ENCODE measurements at places on chromosomes 5 and 9.

DNA sequence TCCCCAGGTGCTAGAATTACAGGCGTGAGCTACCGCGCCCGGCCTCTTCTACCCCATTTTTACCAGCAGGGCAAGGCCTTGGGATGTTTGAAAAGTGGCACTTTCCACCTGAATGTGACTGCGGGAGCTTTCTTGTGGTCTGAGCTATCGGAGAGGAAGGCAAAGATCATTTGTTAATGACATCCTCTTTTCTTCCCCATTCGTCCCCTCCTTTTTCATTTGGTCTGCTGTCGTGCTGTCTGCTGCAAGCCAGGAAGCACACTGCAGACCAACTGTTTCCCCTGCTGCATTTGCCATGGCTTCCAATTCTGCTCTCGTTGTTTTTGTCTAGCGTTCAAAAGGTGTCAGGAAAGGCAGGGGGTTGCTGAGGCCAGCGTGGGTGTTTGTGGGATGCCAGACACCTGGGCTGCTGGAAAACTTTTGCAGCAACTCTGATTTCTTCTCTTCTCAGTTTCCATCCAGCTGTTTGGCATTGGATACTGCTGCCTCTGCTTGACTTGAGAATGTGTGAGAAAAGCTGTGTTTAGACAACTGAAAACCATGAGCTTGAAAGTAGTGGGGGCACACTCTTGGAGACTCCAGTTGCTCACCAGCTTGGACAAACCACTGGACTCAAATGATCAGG is 196.4 kb upstream of the MSX2 start:
- no peak for DNase-seq

DNA sequence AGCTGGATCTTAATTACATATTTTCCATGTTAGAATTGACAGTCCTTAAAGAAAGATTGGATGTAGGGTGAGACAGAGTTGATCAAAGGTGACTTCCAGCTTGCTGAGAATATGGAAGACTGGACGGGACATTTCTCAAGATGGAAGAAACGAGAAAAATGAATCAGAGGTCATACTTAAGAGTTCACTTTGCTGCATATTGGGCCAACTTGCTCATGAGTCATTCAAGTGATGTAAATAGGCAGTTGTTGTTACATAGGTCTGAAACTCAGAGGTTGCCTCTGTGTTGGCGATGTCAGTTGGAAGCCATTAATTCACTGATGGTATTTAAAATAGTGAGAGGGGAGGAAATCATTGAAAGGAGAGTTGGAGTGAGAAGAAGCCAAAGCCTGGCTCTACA is 132.8 kb downstream of the CD180 start:
- DNase-seq, result no peak

DNA sequence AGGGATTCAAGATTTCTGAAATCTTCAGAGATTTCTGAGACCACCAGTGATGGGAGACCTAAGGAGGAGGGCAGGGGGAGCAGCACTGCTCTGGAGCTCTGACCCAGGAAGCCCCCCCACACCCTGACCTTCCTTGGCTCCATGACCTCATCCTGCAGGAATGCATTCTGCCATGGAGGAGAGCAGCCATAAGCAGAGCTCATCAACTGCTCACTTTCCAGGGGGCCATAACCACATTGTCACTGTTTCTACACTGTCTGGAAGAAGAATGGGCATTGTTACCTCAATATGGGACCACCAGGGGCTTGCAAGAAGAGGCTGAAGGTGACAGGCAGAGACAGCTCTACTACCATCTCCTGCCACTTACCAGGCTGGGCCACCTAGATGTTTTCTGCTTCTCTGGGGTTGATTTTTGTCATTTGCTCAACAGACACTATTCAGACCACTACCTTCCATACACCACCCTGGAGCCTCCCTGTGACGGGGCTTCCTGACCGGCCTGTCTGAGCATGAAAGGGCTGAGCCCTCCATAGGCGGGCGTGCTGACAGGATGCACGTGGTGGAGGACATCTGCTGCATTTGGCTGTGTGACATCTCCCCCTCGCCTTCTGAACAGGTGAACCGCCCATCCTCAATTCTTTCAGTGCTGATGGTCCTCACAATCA is 2.3 kb upstream of the TSC1 start:
- DNase-seq, result peak; percentile 37

DNA sequence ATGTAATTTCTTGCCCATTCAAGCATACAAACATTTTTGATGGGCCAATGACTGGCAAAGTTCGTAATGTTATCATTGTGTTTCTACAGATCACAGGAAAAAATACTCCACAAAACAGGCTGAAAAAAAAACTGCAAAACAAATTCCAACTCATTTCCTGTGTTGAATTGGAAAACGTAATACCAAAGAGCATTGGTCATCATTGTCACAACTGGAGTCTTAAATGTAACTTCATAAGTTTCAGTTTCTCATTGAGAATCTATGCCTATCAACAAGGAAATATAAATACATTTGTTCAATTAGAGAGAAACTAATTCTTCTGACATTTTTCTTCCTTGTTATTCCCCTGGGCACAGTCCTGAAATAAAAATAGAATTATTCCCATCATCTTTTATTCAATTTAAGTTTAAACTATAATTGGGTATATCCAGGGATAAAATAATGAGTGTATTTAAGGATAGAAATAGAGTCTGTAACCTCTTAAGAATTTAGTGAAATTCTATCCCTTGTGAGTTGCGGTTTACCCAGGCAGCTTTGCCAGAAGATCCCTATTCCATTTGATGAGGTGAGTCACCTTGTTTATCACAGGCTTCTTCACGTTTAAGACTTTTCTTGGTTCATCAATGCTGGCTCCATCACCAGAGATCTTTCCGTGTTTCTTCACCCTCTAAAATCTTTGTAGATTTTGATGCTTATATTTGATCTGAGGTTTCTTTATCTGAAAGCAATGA is 112.7 kb upstream of the ITGA1 start:
- peak; percentile 44 for DNase-seq

- DNase-seq, result no peak
These were observed 211.4 kb upstream of the CD180 start for GRCh38 chr5:67407979-67408378.

Measured in fibroblast of skin of left quadriceps (primary cell).